Keratinocyte (primary cell): ENCODE measurements at places on chromosomes 2 and 18.

DNA sequence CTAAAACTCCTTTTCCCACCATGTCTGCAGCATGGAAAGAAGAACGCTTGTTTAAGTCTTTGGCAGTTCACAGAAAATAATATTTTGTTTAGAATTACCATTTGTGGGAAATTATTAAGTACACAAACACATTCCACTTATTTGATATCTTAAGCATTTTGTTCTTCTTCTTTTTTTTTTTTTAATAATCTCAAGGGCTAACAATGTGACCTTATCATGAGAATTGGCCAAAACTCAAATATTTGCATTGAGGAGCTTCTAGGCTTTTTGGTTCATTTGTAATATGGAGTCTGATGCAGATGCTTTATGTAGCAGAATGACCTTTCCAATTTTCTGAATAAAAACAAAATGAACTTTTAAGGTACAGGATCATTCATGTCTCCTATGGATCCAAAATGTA is 555.0 kb downstream of the ZEB2 start:
- no peak for DNase-seq

GRCh38 chr2:195759877-195760276 is 102.9 kb downstream of the SLC39A10 start:
- no peak for DNase-seq

GRCh38 chr2:129181433-129181832 is 798.0 kb upstream of the RAB6C start:
- DNase-seq: no peak

DNA sequence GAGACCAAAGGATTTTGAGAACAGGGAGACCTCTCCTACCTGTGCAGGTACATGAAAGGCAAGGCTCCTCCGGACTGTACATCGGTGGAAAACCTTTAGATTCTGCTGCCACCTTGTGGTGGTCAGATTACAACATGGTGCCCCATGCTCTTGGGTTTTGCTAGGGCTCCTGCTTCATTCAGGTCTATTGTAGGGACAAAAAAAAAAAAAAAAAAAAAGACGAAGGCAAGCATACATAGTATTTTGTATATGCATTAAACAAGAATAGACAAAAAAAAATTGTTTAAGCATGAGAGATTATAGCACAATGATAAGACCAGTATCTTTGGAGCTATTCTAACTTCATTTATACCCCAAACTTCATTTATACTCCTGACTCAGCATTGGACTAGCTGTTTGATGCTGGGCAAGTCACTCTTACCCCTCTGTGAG is 27.4 kb upstream of the SPR start:
- DNase-seq: peak; percentile 35

DNA sequence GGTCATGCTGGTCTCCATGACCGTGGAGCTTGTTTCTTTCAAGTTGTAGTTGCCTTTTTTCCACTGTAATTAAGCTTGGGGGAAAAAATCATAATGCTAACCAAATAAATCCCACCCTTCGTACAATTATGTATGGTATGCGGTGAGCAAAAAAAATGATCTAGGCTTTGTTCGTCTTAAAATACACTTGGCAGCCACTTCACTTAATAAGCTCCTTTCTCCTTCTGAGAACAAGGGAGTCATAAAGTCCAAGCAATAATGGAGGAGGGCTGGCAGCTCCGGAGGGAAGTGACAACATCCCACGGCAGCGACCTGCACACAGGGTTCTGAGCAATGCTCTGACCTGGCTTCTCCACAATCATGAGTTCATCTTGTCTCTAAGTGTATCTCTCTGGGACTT is 91.2 kb upstream of the KLHL29 start:
- no peak for DNase-seq

- DNase-seq: no peak
Measured at GRCh38 chr18:939166-939565, 34.5 kb downstream of the ADCYAP1 start.

- no peak for DNase-seq
Measured at GRCh38 chr18:76985156-76985950, 147.2 kb downstream of the MBP start.

- no peak for DNase-seq
Measured at GRCh38 chr2:51213826-51214225, 181.9 kb upstream of the NRXN1 start.

GRCh38 chr2:225501022-225501421 is 101.5 kb downstream of the NYAP2 start:
- DNase-seq: no peak

- DNase-seq: no peak
Measured at GRCh38 chr2:152581360-152581759, 135.9 kb downstream of the PRPF40A start.

GRCh38 chr2:51534166-51534565 is 502.2 kb upstream of the NRXN1 start:
- no peak for DNase-seq

DNA sequence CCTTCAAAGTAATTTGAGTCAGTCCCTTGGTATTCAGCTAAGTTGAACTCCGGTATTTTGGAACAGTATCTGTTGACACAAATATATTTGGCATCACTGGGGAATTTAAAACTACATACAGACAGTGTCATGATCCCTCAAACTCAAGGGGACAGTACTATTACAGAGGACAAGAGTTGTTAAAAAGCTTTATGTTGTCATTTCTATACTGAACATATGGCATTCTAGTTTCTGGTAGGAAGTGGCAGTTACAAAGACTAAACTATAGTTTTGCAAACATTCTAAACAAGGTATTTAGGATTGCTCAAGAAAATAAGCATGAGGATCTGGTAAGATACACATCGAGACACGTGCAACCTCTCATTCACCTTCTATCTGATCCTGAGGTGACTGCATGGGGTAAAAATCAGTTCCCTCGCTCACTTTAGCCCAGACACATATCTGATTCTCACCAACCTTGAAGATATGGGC is 16.6 kb upstream of the CCNYL1 start:
- DNase-seq: no peak

- DNase-seq: no peak
Measured at GRCh38 chr2:240568678-240569522, 616 bp downstream of the RNPEPL1 start.

- DNase-seq: no peak
Measured at GRCh38 chr2:238376884-238377391, 49.8 kb upstream of the ASB1 start.

- no peak for DNase-seq
Measured at GRCh38 chr2:109170645-109171044, 41.6 kb downstream of the SH3RF3 start.

DNA sequence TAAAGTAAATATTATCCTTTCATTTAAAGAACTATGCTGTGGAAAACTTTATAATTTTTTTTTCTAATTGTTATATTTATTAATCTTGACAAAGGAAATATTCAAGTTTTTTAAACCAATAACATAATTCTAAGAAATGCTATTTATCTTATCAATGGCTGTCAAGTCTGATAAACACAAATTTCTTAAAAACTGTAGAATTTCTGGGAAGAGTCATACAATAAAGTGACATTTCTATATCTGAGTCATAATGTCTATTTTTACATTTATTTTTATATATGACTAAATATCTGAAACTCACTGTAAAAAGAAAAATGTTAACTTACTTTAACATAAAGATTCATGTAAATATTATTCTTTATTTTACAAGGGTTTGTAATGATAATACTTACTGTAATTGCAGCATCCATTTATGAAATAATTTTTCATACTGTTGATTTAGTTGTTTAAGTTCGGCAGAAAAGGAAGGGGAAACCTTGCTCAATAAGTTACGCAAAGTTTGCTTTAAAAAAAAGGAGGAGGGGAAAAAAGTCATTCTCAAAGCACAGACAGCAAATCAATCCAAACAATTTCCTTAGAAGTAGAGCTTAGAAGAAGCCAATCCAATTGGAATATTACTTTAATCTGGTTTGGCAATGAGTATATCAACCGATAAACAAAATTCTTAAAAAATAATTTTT is 32.4 kb downstream of the ORC2 start:
- no peak for DNase-seq

GRCh38 chr2:7612969-7613368 is 695.8 kb downstream of the RNF144A start:
- no peak for DNase-seq

GRCh38 chr2:181138816-181139215 is 158.4 kb downstream of the UBE2E3 start:
- DNase-seq: no peak

- DNase-seq: no peak
Measured at GRCh38 chr2:59528525-59528924, 1024.9 kb downstream of the BCL11A start.

DNA sequence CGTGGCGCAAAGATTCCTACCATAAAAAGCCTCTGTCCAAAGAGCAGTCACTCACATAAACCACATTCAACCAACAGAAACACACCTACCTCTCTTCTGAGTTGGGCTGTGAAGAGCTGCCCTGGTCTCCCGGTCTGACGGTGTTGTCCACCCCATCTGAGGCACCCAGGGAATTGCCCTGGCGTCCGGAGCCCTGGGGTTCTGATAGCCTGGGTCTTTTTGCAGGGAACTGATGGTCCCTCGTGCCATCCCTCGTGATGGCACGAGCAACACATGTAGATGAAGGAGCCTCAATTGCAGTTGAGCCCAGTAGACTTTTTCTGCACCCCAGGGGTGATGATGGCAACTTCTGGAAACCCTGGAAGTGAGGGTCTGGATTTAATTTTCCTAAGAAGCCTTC is 13.8 kb downstream of the HJURP start:
- no peak for DNase-seq

- DNase-seq: no peak
Measured at GRCh38 chr18:24378598-24378997, 19.0 kb downstream of the OSBPL1A start.

- DNase-seq: no peak
Measured at GRCh38 chr2:231102772-231103171, 22.1 kb downstream of the HTR2B start.

DNA sequence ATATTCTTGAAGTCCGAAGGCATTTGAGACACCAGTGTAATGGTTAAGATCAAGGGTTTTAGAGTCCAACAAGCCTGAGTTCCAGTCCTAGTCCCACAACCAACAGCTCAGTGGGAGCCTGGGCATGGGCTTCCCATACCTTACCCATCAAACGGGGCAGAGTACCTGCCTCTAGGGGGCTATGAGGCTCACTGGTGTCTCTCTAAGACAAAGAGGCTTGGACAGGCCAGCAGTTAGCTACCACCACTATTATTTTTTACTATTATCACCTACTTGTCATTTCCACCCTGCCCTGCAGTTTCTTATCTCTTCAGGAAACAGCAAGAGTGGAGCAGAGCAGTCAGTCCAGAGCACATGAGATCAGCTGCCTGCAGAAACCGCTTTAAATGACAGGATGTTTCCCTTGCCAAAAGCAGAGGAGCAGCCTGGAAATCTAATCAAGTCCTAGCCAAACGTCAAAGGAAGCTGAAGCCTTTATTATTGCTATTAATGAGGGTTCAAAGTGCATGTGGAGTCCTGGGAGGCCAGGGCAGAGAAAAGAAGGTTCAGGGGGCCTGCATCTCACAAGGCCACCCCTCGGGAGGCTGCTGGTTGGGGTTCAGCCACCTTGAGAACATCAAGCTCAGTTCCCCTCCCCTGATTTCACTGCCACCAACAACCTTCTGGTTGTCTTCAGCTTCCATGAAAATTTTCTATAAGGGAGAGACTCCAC is 66.6 kb downstream of the STPG4 start:
- no peak for DNase-seq

DNA sequence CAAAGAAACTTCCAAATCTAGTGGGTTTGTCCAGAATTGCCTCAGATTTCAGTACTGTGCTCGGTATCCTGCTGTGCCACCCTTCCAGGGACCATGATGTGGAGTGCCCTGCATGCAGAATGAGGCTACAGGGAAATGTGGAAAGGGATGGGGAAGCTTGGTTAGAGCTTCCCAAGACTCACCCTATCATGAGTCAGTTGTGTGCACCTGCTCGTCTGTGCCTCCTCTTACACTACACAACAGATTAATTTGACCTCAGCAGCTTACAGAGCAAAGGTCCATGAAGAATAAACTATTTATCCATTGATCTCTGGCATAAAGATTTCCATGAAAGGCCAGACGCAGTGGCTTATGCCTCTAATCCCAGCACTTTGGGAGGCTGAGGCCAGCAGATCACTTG is 21.3 kb upstream of the NCK2 start:
- DNase-seq: no peak

DNA sequence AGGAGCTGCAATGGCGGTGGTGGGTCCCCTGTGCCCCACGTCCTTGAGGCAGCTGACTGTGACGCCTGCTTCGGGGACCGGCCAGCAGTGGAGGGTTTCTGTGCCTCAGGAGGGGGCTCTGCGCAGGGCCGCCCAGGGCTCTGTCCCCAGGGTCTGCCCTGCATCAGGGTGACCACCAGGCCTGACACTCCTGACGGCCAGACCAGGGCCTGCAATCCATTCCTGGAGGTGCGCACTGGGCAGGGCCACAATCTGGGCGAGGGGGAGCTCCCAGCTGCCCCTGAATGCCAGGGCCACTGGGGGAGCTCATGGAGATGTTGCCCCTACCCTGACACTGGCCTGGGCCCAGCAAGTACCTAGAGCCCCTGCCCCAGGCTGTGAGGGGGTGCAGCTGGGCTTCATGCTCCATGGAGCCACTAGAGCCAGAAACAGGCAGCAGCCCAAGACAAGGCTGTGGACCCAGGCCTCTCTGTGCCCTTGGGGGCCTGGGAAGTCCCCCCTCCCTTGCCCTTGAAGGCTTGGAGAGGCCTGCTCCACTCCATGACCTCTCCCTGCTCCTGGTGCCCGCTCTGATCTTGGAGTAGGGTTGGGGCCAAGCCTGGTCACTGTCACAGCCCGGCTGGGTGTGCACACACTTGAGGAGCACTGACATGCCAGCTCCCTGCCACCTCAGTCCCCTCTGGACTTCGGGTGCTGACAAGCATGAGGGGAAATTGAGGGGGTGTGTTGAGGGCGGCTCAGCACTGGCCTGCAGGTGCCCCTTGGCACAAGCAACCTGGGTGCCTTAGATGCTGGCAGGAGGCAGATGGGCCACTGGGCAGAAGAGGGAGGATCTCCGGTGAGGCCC is 55.9 kb downstream of the LDAH start:
- no peak for DNase-seq
